ENCODE measurements at places on chromosomes 3 and 15.

DNA sequence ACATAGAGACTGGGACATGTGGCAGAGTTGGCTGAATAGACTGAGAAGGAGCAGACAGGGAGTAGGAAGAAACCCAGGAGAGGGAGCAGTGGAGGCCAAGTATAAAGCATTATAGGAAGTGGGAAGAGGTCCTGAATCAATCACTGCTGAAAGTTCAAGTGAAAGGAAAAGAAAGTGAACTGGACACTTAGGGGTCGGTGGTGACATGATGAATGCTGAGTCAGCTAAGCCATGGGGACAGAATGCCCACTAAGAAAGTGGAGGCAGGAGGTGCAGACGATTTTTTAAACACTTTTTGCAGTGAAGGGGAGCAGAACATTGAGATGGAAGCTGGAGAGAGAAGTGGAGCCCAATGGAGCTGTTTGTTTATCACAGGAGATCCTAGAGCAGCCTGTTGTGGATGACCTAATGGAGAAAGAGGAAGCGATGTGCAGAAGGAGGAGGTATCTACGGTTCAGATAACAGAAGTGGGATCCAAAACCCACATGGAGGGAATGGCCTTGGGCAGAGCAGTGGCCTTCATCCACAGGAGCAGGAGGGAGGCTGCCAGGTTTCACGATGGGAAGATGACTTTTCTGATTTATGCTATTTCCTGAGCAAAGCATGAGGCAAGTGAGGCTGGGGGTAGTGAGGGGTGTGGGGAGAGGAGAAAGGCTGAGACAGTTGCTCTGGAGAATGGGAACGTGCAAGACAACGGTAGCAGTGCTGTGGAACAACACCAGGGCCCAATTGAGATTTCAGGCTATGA is 208.2 kb downstream of the RPLP1 start:
- no peak for DNase-seq

DNA sequence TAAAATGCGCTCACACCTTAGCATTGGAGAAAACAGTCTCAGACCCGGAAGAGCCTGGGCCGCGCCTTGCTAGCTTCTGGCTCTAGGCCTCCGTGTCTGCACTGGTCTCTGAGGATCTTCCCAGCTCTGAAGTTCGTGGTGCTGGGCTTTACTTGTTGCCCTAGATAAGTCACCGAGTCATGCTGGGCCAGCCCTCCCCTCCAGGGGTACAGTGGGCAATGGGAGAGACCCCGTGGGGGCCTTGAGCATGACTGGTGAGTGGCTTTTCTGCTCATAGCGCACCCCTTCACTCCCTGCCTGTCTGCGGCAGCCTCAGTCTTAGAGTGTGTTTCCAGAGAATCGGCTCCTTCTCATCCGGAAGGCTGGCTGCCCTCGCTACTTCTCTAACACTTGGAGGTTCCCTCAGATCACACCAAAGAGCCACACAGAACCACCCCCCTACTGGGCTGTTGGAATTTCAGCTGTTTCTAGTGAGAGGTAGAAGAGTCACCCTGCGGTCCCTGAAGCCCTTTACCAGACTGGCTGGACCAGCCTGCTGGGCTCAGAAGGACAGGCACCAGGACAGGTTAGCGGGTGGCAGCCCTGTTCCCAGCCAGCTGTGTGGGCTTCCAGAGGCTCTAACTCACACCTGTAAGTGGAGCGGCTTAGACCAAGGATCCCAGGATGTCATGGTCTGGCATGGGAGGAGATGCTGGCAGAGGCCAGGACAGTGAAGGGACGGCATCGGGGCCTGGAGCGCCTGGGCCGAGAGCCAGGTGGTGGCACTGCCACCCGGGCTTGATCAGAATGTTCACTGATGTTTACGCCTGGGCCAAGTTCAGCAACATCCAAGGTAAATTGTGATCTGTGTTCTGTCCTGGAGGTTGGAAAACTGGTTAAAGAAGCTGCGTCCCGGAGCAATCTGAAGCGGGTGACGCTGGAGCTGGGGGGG is 17.9 kb downstream of the ALDH1A3 start:
- DNase-seq: no peak

DNA sequence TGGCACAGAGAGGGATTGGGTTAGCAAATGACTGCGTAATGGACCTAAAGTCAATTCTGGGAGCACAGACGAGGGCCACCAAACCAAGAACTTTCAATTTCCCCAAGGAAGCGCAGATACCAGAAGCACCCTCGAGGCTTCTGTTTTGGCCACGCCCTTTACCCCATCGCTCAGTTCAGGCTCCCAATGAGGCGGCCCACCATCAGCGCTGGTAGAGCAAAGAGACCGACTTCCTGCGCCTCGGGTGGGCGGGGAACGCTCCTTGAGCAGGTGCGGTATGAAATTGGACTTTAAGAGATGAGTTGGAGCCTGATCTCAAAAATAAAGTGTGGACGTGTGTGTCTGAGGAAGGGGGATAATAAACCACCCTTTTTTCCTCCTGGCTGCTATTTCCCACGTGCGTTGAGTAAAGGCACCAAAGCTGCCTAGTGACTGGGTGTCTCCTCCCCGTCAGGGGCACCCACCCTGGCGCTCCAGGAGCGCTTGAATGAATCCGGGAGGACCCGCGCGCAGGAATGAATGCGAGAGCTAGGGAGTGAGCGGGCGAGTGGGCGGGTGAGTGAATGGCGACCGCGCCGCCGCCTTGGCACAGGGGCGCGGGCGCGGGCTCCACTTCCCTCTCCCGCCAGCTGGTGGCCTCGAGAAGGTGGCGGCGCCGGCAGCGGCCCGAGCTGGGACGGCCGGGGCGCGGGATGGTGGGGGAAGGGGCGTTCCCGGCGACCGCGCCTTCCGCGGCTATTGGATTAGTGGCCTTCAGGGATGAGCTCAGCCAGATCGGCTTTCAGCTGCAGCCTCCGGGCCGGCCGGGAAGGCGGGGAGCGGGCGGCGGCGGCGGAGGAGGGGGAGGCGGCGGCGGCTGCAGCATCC is at the start of gene SPSB4:
Gene SPSB4 (plus strand): TSS at position 772 of the 867 bp plus-strand sequence. CDS start 14,758 bp downstream, outside the sequence.
- DNase-seq: peak; percentile 48

DNA sequence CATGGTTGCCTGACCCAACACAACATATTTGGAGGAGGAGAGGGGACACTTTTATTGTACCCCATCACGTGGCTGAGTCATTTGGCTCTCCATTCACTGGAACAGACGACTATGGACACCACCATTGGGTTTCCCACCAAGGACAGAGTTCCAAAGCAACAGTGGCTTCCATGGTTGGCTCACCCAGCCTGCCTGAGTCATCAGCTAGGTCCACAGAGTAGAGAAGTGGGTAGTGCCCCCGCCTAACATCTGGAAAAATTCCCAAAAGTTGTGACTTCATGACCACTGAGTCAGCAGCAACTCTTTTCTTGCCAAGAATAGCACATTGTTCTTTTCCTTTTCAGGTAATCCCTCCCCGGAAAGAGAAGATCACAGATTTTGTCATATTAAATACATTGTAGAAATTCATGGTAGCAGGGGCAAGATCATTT is 3.0 kb upstream of the PPP1R2 start:
- no peak for DNase-seq

DNA sequence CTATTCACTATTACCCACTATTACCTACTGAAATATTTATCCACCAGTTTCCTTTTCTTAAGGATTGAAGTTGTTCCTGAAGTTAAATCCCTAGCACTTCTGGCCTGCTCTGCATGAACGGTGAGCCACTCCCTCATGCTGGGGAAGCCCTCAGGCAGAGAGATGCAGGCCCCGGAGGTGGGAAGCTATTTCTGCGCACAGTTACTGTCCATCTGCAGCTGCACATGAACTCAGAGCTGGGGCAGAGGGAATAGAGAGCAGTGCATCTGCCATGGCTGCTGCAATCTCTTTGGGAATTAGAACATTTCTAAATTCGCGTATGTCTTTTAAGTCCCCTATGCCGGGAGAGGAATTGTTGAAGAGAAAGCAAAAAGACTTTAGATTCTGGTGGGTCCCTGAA is 6.3 kb upstream of the GALNT15 start:
- DNase-seq: no peak
